ENCODE measurements at places on chromosomes 6 and 20. TPM values are rescaled to one million over a fixed set of nuclear protein-coding genes. Genes with fewer than 3 reads are reported as not detected.

DNA sequence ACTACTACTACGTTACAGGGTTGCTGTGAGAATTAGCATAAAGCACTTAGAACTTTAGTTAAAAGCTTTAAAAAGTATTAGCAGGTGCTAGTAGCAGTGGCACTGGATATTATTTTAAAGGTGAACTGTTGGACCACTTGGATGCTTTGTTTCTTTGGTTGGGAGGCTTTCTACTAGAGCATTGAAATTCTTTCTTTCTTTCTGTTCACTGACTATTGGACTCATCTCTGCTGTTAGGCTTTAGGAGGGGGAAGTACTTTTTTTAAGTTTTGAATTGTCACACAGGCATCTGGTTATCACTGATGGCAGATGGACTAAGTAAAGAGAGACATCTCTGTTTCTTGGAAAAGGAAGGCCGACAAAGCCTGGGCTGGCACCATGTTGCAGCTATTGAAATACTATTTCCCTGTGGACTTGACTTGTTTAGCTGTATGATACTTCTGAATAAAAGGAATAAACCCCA lies 4.8 kb downstream of the TBPL1 start:
- peak overlapping the region; percentile 87 for H3K27ac ChIP-seq
- H3K36me3 ChIP-seq, result peaks cover 25% of the 10 kb centered on the region
- H3K4me3 ChIP-seq, result peak overlapping the region; percentile 92
- peak; percentile 91 for DNase-seq

- no peak for DNase-seq
- no peaks in the 10 kb centered on the region for H3K36me3 ChIP-seq
- no peaks in the 10 kb centered on the region for H3K27me3 ChIP-seq
- H3K27ac ChIP-seq, result no peak overlapping the region
These were observed 1.7 kb downstream of the TNXB start for GRCh38 chr6:32107406-32107805.

CHMP4B gene
- 43.9 TPM for total RNA-seq

GRCh38 chr6:52423971-52424381 lies 3.8 kb downstream of the EFHC1 start:
- no peak overlapping the region for H3K4me3 ChIP-seq
- no peaks in the 10 kb centered on the region for H3K36me3 ChIP-seq
- H3K27me3 ChIP-seq, result no peaks in the 10 kb centered on the region
- no peak for DNase-seq

- DNase-seq, result no peak
- H3K27ac ChIP-seq, result no peak overlapping the region
- H3K27me3 ChIP-seq, result peaks cover 40% of the 10 kb centered on the region
- H3K4me1 ChIP-seq, result no peaks in the 10 kb centered on the region
These were observed 168.2 kb downstream of the SMOC2 start for GRCh38 chr6:168609026-168609685.

DNA sequence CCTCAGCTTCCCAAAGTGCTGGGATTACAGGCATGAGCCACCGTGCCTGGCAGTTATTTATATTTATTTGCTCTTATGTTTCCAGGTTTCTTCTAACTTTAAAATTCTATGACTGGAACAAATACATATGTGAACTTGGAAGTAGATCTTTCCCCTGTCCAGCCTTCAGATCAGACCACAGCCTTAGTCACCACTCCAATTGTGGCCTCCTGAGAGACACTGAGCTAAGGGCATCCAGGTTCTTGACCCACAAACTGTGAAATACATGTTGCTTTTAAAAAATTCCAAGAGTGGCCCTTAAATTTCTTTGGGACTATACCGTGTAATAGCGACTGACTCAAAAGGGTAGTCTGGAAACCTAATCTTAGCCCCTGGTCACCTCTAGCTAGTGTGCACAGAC lies 1.5 kb upstream of the ADGRG6 start:
- H3K27ac ChIP-seq, result no peak overlapping the region
- no peaks in the 10 kb centered on the region for H3K4me1 ChIP-seq
- H3K27me3 ChIP-seq, result peaks cover 13% of the 10 kb centered on the region
- DNase-seq, result no peak

TSPO2 gene
- total RNA-seq, result not detected

All from K562 (cell line).